ENCODE measurements at places on chromosomes 2 and 18.

GRCh38 chr18:12461326-12461725 lies 53.6 kb downstream of the PRELID3A start:
- DNase-seq, result no peak

- DNase-seq, result no peak
Observed at GRCh38 chr18:7290077-7290476, 59.2 kb downstream of the LRRC30 start.

DNA sequence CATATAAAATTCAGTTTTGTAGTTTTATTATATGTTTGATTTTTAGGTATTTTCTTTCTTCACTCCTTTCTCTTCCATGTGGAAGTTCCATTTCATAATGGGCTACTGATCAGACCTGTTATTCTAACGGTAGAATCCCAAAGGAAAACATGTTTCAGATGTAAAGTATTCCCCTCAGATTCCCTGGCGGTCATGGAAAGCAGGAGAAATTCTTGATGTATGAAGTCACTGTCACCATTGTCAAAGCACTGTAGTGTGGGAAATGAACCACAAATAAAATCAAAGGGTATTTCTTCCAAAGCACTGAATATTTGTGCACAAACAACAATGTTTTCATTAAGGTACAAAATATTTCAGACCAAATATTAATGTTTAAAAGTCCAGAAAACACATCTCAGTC lies 237.3 kb upstream of the KLHL14 start:
- no peak for DNase-seq

- DNase-seq, result no peak
Observed at GRCh38 chr2:135998879-135999278, 13.5 kb upstream of the DARS1 start.

DNA sequence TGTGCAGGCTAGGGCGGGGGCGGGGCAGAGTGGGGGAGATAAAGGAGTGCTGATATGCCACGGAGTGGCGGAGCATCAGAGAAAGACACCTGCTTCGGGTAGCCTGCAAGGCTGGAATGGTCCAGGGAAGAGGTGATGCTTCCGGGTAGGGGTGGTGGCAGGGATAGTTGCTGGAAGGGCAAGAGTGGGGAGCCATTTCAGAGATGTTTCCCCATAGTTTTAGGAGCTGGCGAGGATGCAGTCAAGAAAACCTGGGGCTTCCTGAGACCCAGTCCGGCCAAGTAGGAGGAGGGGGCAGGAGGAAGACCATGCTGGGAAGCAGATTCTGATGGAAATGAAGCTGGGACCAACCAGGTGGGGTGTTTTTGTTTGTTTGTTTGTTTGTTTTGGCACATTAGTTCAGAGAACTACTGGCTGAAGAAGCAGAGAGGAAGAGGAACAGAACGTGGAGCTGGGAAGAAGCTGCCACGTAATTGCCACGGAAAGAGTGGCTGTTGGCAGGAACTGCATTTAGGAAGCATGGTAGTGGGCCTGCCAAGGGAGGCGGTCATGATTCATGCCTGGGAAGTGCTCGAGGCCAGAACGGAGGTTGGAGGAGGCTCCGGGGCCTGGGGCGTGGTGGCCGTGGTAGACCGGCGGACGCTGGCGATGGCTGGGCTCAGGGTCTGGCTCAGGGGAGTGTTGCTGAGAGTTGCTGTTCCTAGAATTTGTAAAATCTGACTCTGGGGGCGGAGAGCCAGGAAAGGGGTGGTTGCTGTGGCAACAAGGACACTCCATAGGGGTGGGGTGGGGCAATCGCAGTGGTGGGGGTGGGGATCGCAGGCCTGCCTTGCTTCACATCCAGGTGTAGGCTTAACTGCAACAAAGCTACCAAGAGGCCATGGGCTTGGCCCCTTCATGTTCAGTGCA lies 8.6 kb upstream of the INPP5D start:
- DNase-seq, result no peak

DNA sequence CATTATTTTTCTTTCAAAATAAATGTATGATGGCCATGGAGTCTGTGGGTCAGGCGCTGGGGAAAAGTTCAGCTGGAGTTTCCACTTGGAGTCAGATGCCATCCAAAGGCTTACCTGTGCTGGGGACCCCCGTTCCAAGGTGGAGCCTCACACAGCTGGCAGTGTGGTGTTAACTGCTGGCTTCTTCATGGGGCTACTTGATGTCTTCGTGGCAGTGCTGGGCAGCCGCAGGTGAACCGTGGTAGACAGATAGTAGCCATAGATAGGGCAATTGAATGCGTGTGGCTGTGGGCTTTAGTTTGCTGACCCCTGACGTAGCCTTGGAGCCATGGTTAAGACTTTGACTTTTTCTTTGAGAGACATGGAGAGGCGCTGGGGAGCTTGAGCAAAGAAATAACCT lies 83.1 kb downstream of the HS6ST1 start:
- no peak for DNase-seq

- no peak for DNase-seq
Observed at GRCh38 chr2:74392449-74392743, 12.3 kb upstream of the DCTN1 start.

DNA sequence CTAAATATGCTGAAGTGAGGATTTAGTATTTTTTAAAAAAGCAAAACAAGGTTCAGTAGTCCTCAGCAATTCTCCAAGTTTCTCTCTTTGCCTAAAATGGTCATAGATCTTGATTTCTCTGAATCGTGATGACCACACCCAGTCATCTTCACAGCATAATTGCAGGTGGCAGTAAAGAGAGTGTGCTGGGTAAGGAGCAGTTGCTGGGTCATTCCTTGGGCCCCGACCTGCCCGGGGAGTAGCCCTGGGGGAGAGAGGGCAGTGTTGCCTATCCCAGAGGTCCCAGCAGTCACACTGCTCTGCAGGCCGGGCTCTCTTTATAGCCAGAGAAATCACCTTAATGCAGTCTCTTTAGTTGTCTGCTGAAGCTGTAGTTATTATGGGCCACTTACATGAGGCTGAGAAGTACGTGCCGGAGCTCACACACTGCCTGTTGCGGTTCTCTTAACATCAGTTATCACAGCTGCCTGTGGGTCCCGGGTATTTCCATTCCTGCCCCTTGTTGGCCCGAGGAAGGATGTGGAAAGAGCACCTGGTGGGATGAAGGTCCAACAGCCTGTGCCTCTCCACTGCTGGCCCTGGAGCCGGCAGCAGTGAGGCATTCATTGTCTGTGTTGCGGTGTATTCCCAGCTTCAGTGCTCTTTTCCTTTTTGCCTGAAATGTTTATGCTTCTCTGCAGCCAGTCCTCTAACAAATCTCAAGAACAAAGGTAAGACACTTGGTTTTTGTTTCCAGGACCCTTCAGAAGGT lies 230.1 kb downstream of the ALPK2 start:
- no peak for DNase-seq

DNA sequence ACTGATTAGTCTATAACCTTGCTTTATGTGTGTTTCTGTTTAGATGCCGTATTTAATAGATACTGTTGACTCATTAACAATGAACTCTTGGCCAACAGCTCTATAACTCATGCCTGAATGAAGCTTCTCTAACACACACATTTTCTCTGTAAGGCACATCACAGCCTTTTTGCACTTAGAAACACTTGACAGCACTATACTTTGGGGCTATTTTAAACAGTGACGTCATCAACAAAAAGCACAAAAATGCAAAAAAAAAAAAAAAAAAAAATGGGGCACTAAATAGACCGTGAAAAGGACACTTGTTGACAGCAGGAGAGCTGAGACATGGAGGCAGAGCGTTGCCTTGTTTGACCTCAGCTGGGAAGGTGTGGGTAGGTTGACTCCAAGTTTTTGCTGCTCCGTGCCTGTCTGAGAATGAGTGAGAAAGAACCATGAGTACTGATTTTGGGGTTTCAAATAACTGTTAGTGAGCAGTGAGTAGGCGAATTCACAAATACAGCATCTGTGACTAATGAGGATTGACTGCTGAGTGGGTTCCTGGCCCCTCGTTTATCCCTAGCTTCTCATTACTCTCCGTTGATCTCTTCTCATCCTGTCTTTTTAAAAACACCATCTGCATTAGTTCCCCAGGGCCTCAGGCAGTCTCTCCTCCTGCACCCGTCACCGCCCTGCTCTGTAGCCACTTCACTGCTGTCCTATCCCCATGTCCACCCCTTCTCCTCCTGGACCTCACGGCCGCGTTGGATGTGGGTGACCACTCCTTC lies 24.4 kb downstream of the SPP2 start:
- DNase-seq, result no peak

DNA sequence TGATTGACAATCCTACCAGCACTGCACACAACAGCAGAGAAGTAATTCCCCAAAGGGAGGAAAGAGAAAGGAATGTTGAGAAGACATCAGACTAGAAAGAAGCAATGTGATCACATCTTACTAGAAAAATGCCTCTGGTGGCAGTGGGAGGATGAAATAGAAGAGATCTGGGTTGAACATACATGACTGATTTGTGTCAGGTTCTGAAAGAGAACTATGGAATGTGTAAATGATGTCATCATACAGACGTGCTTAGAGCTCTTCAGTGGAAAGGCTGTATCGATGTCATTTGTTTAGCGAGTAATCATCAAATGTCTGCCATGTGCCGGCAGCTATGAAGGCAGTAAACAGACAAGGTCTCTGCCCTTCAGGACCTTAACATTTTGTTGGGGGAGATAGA lies 24.9 kb downstream of the GORASP2 start:
- DNase-seq, result no peak

GRCh38 chr18:59646228-59646962 lies 50.8 kb downstream of the CCBE1 start:
- no peak for DNase-seq

GRCh38 chr2:72341639-72342038 lies 194.0 kb upstream of the CYP26B1 start:
- no peak for DNase-seq

GRCh38 chr2:225086915-225087314 lies 44.6 kb upstream of the DOCK10 start:
- DNase-seq, result no peak

DNA sequence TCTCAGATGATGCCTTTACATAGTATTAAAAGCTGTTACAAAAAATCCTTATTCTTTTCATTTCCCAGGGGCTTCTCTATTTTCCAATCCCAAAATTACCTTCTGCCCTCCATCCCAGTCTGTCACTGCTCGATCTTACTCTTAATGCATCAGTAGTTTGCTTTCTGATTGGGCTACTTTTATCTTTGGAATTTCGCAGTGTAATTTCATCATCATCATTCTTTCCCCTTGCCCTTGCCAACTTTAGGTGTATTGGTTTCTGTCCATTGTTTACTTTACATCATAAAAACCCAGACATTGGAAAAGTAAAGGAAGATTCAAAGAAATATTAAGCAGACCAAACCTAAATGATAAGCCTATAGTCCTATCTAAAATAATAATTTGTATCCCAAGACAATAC lies 457.2 kb downstream of the PIK3C3 start:
- DNase-seq, result no peak

DNA sequence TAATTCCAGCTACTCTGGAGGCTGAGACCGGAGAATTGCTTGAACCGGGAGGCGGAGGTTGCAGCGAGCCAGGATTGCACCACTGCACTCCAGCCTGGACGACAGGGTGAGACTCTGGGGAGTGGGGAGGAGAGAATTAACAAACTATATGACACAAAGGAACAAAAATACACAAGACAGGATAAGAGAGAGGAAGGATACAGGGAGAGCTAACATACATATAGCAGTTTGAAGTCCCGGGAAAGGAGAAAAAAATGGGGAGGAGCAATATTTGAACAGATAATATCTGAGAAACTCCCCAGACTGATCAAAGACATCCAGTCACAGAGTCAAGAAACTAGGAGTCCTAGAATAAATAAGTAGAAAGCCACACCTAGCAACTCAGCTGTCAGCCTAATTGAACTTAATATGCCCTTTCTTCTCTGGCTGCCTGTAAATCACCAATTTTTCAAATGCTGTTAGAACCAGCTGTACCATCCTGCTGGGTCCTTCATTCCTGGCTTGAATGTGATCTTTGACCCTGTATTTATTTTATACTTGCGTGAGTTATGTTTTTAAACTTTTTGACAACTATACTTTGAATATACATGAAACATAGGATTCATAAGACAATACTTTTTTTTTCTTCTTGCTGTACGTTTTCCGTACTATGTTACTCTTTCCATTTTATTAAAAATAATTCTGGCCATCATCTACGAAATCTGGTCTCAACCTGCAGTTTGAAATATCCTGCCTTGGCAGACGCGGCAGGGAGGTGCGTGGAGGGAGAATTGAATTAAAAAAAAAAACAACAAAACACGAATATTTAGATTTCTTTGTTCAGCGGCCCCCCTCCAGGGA lies 876 bp upstream of the CYP27A1 start:
- DNase-seq, result no peak
